Activated T-cell treated with anti-CD3 and anti-CD28 coated beads for 24 hours (primary cell): ENCODE measurements at places on chromosomes 1 and 21.

DNA sequence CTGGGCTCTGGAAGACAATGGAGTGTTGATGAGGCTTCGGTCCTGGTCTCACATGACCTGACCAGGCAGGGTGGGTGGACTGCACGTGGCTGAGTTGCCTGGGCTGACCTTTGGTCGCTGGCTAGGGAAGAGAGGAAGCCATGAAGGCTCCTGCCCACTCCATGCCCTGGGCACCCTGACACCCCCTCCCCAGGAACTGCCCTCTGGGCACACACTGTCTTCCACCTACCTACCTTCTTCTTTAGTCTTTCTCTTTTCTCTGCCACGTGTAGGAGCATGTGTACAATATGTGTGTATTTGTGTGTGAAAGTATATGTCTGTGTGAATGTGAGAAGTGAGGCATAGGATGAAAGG, 15.1 kb downstream of the POU3F1 start:
- DNase-seq: no peak

DNA sequence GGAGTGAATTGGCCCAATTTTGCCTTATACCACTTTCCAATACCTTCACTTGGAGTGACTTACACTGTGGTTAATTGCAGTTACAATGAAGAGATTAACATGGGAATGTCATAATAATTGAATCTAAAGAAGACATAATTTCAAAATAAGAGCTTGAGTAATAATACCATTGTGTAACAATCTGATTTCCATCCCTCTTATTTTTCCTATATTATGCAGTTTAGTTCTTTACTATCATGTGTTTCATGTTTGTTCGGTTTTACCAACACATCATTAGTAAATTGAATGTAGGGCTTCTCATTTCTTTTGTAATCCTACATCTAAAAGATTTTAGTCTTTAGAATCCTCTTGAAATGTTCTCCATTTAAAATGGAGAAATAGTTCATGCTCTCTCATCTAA, 19.2 kb upstream of the XPR1 start:
- no peak for DNase-seq

DNA sequence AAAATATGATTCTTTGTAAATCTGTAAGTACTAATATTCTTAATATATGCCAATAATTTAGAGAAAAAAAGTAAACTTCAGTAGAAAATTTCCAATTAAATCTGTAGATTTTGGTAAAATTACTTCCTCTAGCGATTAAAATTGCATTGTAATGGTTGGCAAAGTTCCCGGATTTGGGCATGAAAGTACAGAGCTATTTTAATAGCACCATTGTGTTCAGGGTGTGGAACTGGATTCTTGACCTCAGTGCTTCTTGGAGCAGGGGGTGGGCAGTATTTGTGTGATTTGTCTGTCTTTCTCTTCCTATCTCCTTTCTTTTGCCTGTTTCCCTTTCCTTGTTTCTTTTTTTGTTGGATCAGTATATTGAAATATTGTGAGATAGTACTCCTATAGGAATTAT, 72.1 kb downstream of the DNM3 start:
- DNase-seq: no peak

- no peak for DNase-seq
These were observed 241.7 kb upstream of the RAB4A start for GRCh38 chr1:229028987-229029878.

- DNase-seq: no peak
These were observed 79.5 kb downstream of the TNFSF18 start for GRCh38 chr1:172971241-172971640.

DNA sequence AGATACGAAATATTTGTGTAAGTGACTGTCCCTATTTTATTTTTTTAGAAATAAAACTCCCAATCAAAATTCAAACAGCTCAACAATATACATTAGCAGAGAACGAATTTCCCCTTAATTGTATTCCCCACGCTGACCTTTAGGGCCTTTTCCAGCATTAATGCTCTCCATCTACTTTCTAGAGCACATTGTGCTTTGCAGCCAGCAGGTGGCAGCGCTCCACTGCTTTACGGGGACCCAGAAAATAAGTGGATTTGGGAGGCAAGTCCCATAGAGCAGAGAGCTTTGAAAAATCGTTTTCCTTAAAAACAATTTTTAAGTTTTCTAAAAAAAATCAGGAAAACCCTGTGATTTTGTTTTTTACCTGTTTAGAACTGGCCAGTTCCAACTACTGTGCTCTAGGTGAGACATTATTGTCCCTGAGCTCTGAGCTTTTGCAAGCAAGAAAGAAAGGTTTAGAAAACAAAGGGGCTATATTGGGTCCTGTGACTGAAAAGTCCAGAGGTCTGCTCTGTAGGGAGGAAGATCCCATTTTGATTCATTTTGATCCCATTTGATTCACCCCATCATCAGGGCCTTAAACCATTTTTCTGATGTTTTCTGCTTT, 144.4 kb upstream of the ZNF644 start:
- DNase-seq: peak; percentile 9

GRCh38 chr1:111476761-111477309, 3.1 kb downstream of the C1orf162 start:
- DNase-seq: no peak

- DNase-seq: no peak
These were observed 47.7 kb downstream of the OSBPL9 start for GRCh38 chr1:51664421-51665240.
